ENCODE measurements at places on chromosomes 11 and 22.

DNA sequence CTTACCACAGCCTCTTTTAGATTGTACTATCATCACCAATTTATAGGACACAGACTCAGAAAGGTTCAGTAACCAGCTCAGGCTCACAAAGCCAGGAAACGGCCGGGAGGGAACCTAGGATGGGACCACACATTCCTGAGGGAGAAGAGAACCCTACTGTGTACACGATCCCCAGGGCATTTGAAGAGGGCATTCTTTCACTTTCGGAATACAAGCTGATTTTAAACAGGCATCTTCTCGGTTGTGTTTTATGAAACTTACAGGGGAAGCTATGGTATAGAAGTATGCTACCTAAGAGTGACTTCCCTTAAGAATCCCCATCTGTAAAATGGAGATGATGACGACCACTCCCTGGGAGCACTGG is 19.0 kb downstream of the SMCO4 start:
- DNase-seq: no peak

- DNase-seq: no peak
Observed at GRCh38 chr11:72798361-72798760, 4.5 kb upstream of the STARD10 start.

DNA sequence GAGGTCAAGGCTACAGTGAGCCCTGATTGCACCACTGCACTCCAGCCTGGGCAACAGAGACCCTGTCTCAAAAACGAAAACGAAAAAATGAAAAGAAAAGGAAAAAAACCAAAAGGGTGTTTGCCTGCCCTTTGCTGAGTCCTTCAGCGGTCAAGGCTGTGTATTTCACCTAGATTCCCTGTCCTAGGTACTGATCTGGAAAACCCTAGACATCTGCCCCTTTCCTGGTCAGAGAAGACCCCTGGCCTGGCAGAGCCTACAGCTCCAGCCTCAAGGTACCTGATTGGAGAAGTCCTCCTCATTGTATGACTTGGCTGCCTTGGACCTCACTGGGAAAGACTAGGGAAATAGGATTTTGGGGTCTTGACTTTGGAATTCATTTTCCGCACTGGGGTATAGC is 8.0 kb upstream of the CCDC90B start:
- DNase-seq: no peak

DNA sequence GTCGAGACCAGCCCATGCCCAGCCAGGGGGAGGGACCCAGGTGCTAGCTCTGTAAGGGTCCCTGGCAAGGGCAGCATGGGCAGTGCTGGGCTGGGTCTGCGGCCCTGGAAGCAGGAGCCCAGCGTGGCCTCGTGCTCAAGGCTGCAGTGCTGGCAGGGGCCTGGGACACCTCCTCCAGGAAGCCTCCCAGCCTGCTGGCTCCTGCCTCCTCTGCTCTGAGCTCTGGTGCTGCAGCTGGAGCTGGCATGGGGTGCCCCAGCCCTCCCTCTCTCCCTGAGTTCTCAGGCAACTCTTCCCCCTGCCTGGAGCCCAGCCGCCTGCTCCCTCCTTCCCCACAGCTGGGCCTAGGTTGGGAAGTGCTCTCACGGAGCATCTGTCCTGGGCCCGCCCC is 6.8 kb downstream of the INS start:
- no peak for DNase-seq

- DNase-seq: peak; percentile 98
Observed at GRCh38 chr11:67353317-67354074, at the start of gene POLD4. TSS of gene POLD4 (minus strand) at chr11:67353546. CDS start at chr11:67353399, 147 bp downstream.

GRCh38 chr22:32338757-32339156 is 18.9 kb upstream of the RFPL3 start:
- no peak for DNase-seq

GRCh38 chr11:45409587-45409986 is 123.4 kb upstream of the SYT13 start:
- no peak for DNase-seq

GRCh38 chr11:102478673-102479299 is 26.2 kb upstream of the TMEM123 start:
- peak; percentile 40 for DNase-seq

DNA sequence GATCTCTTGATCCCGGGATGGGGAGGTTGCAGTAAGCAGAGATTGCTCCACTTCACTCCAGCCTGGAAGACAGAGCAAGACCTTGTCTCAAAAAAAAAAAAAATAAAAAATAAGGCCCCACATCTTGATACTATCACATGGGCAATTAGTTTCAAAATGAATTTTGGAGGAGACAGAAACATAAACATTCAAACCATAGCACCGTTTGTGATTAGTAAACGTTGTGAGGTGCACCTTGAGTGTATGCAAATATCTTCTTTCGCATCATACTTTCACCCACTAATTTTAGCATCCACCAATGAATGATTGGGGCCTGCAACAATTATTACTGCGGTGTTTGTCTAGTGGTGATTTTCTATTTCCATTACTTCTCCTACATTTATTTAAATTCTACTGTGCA is 11.0 kb upstream of the SPDYC start:
- no peak for DNase-seq

- no peak for DNase-seq
Observed at GRCh38 chr22:43226377-43227238, 39.7 kb upstream of the TTLL12 start.

DNA sequence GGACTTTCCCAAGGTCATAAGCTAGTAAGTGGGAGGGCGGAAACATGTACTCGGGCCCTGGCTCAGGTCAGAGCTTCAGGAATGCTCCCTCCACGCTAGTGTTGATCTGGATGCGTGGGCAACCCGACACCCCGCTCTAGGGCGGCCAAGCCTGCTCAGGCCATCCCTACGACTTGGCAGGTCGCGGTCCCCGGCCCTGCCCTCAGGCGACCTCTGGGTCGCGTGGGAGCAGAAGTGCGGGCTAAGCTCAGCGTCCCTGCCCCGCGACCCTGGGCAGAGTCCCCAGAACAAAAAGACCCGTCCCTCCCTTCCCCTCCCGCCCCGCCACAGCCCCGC is 781 bp upstream of the TEF start:
- peak; percentile 59 for DNase-seq

GRCh38 chr22:17910561-17911311 is 113.6 kb downstream of the MICAL3 start:
- DNase-seq: peak; percentile 81

- no peak for DNase-seq
Observed at GRCh38 chr11:19905280-19905853, 192.7 kb downstream of the NAV2 start.

DNA sequence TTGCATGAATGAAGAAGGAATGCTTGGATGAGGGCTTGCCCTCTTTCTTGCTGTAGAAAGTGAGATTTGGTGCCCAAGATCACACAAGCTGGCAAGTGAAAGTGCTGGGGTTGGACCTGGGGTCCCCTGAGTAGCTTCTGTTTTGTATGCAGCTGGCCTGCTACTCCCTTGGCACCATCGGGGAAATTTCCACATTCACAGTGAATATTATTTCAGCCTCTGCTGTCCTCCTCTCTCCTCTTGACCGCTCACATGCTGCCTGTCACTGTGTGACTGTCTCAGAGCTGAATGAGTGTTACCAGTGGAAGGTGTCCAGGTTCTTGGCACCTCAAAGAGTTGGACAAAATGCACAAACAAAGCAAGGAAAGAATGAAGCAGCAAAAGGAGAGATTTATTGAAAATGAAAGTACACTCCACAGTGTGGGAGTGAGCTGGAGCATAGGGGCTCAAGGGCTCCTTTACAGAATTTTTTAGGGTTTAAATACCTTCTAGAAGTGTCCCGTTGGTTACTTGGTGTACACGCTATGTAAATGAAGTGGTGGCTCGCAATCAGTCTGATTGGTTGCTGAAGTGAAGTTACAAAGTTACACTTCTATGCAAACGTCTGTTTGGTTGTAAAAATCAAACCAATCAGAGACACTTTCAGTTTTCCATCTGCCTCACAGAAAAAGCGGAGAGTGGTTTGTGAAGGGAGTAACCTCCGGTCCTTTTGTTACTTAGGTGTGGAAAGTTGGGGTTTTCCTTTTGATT is 87.4 kb downstream of the DEPDC5 start:
- no peak for DNase-seq

DNA sequence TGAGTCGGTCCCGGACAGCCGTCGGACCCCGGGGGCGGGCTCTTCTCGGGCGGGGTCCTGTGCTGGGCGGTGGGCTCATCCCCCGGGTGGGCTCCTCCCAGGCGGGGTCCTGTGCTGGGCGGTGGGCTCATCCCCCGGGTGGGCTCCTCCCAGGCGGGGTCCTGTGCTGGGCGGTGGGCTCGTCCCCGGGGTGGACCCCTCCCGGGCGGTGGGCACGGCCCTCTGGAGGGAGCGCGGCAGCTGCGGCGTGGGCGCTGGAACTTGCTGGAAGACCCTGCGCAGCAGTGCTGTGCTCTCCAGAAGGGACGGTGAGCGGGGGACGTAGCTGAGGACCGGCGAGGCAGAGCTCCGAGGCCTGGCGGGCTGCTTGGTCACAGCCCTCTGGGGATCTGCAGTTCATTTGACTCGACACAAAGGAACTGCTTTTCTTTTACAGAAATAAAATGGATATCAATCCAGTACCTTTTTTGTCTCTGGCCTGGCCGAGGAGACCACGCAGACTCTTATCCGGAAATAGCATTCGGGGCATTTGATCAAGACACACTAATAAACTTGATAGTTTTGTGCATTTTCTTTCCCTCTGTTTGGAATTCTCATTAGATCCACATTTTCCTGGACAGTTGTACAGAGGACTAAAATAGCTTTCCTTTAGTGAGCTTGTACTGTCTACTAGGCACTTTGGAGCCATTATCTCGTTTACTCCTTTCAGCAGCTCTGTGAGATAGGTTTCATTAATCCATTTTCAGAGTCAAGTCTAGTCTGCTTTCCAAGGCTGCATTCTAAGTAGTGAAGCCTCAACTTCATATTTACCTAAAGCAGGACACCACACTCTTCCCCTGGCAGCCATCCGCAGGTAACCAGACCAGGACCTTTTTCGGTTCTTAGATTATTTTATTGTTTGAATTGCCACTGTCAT is 812 bp downstream of the JAM3 start:
- DNase-seq: no peak
